ENCODE measurements at places on chromosomes 5 and 9. TPM values are rescaled to one million over a fixed set of nuclear protein-coding genes. Genes with fewer than 3 reads are reported as not detected.

Gene CCL19
- not detected for total RNA-seq

DNA sequence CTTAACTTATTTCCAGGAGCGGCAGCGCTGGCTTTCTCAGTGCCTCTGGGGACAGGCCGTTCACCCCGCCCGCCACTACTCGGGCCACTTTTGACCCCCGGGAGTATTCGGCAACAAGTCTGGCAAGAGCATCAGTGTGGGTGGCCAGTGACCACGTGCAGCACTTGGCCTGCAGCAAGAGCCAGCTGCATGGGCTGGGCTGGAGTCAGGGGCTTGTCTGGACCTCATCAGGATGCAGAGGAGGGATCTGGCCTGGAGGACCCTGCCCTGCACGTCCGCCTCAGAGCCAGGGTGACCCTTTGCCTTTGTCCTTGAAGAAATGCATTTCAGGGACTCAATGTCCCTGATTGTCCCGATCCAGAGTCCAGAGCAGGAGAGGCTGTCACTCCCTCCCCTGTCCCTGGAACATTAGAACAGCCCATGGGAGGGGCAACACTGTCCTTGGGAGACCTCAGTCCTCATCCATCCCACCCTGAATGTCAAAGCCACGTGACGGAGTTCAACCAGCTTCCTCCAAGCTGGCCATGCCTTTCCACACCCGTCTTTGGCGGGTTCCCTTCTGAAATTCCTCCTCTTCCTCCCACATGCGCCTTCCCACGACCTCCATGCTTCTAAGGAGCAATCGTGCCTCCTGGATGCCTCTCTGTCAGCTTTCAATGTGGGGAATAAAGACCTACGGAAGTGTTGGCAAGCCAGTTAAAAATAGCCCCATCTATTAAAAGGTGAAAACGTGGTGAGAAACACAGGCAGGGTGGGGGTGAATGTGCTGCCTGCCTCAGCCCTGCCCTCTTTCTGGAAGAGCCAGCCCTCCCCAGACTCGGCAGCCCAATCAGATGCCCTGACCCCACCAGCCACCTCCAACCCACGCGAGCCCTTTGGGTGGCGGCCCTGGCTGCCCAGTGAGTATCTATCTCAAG is 99.0 kb downstream of the OLFM1 start:
- peaks cover 80% of the 10 kb centered on the region for H3K27me3 ChIP-seq
- H3K27ac ChIP-seq, result no peak overlapping the region
- H3K4me1 ChIP-seq, result peaks cover 12% of the 10 kb centered on the region
- H3K36me3 ChIP-seq, result no peaks in the 10 kb centered on the region
- H3K4me3 ChIP-seq, result peak overlapping the region; percentile 44

DNA sequence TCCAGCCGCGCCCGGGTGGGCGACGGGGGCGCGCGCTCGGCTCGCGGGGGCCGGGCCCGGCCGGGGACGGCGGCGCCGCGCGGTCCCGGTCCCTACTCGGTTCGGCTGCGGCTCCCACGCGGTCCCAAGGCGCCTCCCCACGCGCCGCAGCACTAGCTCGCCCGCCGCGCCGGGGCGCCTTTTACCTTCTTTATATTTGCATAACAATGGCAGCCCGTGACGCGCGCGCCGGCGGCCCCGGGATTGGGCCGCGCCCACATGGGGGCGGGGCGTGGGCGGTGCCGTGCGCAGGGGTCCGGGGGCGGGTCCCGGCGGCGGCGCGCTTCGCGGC is at the start of gene NRARP:
NRARP (minus strand) TSS at position 154 of the 331 bp plus-strand sequence. CDS start 343 bp downstream, outside the sequence.
- no peaks in the 10 kb centered on the region for H3K36me3 ChIP-seq
- peaks cover 24% of the 10 kb centered on the region for H3K27me3 ChIP-seq
- H3K27ac ChIP-seq, result no peak within 1 kb of the TSS
- peak; percentile 90 for DNase-seq
- peak within 1 kb of the TSS; percentile 92 for H3K4me3 ChIP-seq

- H3K4me3 ChIP-seq, result no peak overlapping the region
Measured at GRCh38 chr5:100762108-100762507, 141.0 kb downstream of the ST8SIA4 start.

DNA sequence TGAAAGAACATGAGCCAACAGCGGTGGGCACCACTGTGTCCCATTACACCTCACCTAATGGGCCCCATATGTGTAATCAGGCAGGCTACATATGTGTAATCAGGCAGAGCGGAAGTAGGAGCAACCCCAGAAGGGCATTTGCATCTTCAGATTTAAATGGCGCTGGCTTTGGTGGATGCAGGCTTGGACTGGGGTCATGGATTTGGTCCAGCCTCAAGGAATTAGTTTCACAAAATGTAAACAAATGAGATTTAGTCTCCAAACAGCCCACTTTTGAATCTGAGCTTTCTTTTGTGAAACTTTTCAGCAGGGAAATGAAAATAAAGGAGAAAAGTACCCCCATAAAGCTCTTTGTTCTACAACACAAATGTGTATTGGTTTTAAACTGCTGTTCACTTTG is 161.3 kb downstream of the LPAR1 start:
- H3K27me3 ChIP-seq, result no peaks in the 10 kb centered on the region
- no peak overlapping the region for H3K27ac ChIP-seq
- H3K36me3 ChIP-seq, result peaks cover 7% of the 10 kb centered on the region

Gene TMEM174
- total RNA-seq, result not detected

Gene FABP6
- 0.85 TPM for total RNA-seq

- H3K36me3 ChIP-seq, result no peaks in the 10 kb centered on the region
- H3K27ac ChIP-seq, result no peak overlapping the region
- H3K4me3 ChIP-seq, result no peak overlapping the region
- H3K4me1 ChIP-seq, result peaks cover 10% of the 10 kb centered on the region
Measured at GRCh38 chr5:66602621-66603020, 6.4 kb downstream of the MAST4 start.
